Uterus (tissue), 4 donors: ENCODE measurements at places on chromosomes 1 and 21. TPM values are rescaled to one million over a fixed set of nuclear protein-coding genes. Genes with fewer than 3 reads are reported as not detected.

Gene AMY1A
- not detected for total RNA-seq

- DNase-seq: no peak
Observed at GRCh38 chr1:247387096-247387495, 28.9 kb upstream of the NLRP3 start.

- no peak for DNase-seq
Observed at GRCh38 chr1:206798384-206798996, 26.2 kb upstream of the IL10 start.

Gene LRRC8B
- 9.8 TPM for total RNA-seq

Gene BGLAP
- total RNA-seq: not detected

- peak; percentile 61 for DNase-seq
Observed at GRCh38 chr1:225877580-225877979, 4.6 kb downstream of the TMEM63A start.

Gene XCL1
- total RNA-seq: 0.58 TPM

DNA sequence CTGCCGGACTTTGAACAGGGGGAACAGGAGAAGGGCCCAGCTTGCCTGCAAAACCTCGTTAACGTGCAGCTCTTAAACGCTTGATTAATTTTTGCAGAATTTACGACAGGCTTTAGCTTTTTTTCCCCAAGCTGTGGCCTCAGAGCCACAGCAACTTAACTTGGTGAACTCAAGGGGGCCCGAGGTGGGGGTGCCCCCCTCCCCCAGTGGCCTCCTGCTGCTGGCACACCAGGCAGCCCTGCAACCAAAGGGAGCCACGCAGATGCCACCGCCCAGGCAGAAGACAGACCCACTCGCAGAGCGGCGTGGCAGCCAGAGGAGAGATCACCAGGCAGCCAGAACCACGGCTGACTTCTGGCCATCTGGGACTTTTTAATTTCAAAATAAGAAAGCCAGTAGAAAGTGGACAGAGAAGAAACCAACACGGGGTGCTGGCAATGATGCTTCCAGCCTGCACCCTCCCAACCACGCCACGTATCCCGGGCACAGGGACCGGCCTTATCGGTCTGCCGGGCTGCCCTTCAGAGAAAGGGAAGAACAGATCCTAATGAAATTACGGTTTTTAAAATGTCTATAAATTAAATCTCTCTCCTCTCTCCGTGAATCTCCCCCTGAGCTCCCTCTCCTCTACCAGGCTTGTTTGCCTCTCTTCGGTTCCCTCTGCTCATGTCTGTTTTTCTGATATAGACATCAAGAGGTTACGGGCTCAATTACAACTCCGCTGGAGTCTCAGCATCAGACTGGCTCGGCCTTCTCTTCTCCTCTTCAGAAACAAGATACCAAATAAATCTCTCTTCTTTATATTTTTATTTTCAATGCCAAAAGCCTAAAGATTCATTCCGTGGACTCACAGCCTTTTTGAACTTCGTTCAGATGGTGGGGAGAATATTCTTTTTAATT is 6.4 kb downstream of the CASZ1 start:
- no peak for DNase-seq

- DNase-seq: no peak
Observed at GRCh38 chr1:217524787-217525520, 105.9 kb downstream of the GPATCH2 start.

DNA sequence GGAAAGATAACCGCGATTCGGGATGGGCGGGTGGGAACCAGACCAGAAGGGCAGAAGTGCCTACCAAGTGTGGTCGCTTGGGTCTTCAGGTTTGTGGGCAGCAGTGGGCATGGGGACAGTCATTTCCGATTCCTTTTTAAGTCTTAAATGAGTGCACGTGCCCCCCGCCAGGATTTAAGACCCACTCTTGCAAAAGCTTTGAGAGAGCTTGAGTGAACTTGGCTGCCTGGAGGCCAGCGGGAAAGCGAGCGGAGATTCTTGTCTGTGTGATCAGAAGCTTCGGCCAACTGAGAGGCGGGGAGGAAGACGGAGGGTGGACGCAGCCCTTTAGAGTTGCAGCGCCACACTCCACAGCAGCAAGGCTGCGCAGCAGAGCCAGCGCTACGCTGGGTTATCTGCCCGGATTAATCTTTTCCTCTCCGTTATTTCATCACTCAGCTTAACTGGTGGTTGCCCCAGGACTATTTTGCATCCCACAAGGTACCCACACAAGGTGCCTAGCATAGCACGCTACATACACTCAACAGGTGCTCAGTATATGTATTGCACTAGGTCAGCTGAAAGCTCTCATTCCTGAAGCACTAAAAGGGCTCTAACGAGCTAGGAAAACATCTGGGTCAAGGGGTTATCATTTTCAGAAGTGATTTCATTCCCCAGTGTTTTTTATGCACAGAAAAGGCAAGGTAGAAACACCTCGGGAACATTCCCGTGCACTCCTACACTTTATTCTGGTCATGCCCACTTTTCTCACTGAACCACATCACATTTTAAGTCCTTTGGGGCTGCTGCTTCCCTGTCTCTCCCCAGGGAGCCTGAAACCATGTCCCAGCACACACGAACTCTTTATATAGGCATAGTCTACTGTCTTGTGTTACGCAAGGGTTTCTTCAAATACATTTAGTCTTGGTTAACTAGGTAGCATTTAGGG is 1.5 kb upstream of the BATF3 start:
- peak; percentile 59 for DNase-seq

GRCh38 chr1:76494807-76495206 is 372.5 kb upstream of the ST6GALNAC5 start:
- no peak for DNase-seq

GRCh38 chr1:20383631-20384030 is 93.0 kb downstream of the VWA5B1 start:
- no peak for DNase-seq

Gene VCAM1
- 8.2 TPM for total RNA-seq

- DNase-seq: peak; percentile 17
Observed at GRCh38 chr1:181743878-181744312, 260.6 kb downstream of the CACNA1E start.

GRCh38 chr1:174964972-174965361 is 34.8 kb upstream of the CACYBP start:
- no peak for DNase-seq

DNA sequence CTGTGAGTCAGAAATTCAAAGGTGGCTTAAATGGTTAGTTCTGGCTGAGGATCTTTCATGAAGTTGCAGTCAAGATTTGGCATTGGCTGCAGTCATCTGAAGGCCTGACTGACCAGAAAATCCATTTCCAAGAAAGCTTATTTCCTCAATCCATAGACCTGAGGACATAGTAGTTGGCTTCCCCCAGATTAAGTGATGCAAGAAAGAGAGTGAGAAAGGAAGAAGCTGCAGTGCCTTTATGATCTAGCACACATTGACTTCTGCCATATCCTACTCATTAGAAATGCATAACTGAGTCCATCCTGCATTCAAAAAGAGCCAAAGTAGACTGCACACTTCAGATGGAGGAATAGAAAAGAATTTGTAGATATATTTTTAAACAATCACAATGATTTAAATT is 222.6 kb downstream of the COL24A1 start:
- no peak for DNase-seq

GRCh38 chr1:158095737-158096335 is 84.9 kb upstream of the CD1D start:
- no peak for DNase-seq

DNA sequence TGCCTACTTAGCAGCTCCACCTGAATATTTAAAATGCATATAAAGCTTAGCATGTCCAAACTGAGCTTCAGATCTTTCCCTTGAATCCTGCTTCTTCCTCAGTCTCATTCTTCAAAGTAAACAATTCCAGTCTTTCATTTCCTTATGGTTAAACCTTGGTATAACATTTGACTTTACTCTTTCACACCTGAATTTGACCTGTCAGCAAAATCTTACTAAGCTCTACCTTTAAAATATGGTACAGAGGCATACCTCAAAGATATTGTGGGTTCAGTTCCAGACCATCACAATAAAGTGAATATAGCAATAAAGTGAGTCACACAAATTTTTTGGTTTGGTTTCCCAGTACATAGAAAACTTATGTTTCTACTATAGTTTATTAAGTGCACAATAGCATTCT is 42.5 kb upstream of the RNF11 start:
- no peak for DNase-seq

- no peak for DNase-seq
Observed at GRCh38 chr1:78102082-78102481, 56.3 kb downstream of the GIPC2 start.

Gene RAD54L
- 7.3 TPM for total RNA-seq

DNA sequence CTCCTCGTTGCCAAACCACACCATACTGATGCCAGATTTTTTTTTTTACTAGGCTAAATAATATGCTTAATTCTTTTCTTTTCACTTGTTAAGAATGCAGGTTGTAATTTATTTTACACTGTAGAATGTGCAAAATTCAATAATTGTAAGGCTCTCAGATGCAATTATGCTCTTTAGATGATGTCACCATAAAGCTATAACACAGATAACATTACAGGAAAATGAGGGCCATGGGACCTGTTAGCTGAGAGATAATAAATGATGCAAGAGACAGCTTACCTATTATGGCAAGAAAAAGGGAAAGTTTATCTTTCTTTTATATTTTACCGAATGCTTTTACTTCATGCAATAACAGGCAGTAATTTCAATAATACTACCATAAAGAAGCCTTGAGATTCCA is 35.4 kb downstream of the CHRM3 start:
- DNase-seq: no peak

Gene NID1
- total RNA-seq: 229 TPM

DNA sequence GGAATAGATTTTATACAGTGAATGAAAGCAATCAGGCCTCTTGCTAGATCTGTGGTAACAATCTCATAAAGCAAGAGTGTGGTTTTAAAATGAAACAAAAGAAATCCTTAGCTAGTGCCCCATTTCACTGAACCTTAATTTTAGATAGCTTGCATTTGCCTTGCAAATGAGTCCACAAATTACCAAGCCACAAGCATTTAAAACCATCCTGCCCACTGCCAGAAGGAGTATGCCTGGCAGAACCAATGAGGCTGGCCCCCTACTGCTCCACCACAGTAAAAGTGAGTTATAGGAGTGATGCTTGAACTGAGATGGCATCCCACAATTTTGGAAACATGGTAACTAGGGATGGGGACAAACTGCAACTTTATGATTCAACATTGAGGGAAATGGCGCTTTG is 206.4 kb upstream of the LMO4 start:
- no peak for DNase-seq

Gene ATP1A4
- not detected for total RNA-seq

GRCh38 chr21:44050276-44050675 is 38.2 kb downstream of the TRAPPC10 start:
- no peak for DNase-seq

DNA sequence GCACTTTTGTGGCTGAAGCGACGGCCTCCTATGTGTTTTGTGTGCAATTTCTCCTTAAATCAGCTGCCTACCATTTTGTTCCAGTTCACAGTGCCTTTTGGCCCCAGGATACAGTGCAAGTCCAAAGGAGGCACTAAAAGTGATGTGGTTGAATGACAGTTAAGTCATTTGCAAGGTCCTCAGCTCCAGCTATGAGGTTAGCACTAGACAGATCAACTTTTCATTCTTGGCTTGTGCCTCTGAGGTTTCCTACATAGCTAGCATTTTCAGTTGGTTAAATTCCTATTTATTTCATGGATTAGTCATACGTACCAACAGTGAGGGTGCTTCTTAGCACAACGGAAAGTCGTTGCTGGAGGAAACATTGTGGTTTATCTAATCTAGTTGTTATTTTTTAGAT is 59.3 kb upstream of the NTPCR start:
- no peak for DNase-seq

Gene CLCA1
- not detected for total RNA-seq

- no peak for DNase-seq
Observed at GRCh38 chr1:116836099-116836498, 73.6 kb upstream of the PTGFRN start.

Gene DYNLT4
- total RNA-seq: not detected

GRCh38 chr21:28357743-28358142 is 634.9 kb downstream of the LTN1 start:
- no peak for DNase-seq

- DNase-seq: no peak
Observed at GRCh38 chr1:175887981-175888428, 144.6 kb upstream of the TNR start.

DNA sequence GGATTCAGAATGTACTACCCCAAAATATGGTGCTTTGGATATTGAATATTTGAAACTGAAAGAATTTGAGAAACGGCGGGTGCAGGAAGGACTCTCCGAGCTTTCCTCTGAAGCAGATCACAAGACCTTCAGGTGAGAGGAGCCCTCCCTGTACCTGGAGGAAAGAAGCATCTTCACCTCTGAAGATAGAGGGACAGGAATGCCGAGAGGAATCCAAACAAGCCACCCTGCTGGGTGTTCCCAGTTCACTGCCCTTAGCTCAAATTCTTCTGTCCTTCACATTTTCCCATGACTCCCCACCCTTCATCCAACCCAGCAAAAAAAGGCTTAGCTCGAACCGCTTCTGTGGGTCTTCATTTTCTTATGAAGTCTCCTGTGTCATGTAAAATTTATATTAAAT is 18.2 kb upstream of the PADI2 start:
- DNase-seq: no peak

DNA sequence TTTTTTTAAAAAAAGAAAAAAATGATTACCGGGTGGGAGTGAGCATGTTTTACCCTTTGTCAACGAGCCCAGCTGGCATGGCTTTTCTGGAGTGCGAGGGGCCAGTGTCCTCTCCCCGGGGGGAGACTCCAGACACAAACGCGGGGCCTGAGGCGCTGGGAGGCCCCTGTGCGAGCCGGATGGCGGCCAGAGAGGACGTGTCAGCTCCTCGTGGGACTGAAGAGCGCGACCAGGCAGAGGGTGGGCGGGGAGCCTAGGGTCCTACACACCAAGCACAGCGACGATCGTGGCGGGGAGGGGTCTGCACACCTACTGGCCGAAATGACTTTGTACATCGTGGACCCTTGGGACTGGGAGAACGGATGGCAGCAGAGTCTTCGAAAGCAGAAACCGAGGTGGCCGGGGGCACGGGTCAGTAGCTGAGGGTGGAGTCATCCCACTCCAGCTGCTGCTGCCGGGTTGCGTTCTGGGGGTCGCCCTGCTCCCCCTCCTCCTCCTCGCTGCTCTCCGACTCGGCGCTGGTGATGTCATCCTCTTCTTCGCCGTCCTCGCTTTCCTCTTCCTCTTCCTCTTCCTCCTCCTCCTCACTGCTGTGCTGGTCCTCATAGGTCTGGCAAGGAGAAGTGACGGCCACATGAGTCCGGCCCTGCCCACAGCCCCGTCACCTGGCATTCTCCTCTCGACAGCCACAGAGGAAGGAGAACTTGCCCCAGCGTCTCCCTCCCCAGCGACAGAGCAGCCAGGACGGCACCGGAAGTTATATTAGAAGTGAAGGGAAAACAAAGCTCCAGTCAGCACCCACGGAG is 78.8 kb downstream of the PIK3CD start:
- DNase-seq: no peak
